ENCODE measurements at places on chromosomes 6 and 20.
A peak's percentile ranks its signal among the peaks of the same experiment; 100 is the strongest.

GRCh38 chr20:56174416-56174815 lies 74.1 kb upstream of the MC3R start:
- DNase-seq = no peak

DNA sequence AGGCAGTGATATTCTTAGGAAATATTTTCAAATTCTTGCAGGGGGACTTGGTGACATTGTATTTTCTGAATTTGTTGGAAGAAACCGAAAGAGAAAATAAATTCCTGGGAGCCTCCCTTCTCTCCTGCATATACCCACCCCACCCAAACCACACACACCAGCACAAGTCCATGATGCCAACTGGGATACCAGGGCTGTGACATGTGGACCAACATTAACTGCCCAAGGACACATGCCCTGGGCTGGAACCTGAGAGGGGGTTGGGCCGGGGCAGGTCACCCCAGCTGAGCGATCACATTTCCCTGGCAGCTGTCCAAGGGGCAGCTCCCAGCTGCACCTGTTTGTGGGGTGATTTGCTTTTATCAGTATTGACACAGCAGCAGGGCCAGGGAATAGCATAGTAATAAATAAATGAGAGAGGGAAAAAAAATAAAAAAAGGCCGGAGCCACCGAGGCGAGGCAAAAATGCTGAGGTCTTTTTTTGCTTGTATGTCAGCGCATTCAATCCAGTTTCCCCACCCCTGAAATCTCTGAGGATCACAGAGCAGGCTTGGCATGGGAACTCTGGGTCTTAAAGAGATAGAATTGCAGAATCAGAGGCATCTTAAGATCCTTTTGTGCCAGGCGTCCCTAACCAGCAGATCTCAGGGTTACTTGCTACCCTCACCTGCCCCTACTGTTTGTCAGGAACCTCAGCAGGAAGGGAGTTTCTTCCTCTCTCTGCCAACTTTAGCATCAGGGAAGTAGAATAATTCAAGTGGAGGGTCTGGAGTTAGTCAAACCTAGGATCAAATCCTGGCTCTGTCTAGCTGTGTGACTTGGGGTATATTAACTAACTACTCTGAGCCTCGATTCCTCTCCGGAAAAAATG lies 66.5 kb upstream of the PIM1 start:
- peak; percentile 8 for DNase-seq

DNA sequence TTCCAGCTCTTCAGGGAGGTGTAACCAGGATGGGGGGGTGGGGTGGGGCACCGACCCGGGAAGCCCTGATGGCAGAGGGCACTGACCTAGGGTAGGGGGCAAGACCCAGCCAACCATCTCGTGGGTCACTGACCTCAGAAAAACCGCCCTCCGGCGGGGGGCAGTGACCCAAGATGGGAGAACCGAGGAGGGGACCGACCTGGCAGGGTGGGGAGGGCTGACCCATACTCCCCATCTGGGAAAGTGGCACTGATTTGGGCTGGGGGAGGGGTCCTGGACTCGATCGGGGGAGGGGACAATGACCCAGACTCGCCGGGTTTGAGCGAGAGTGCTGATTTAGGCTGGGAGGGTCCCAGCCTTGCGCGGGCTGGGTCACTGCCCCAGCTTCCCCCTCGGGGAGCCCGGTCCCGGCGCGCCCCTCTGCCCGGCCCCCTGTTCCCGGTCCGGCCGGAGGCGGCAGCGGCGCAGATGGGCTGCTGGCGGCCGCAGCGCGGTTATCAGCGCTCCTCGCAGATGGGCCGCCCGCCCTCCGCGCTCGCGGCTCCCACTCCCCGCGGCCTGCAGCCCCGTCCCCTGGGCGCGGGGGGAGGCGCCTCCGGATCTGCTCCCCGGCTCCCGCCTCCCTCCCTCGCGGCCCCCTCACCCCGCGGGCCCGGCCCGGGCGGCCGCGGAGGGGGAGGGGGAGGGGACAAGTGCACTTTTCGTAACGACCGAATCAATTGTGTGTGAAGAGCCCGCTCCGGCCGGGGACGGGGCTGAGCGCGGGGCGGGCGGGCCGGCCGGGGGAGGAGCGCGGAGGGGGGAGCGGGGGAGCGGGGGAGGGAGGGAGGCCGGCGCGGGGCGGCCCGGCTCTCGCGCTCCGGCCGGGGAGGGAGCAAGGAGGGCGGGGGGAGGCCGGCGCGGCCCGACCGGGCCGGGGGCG lies 2.2 kb downstream of the NOL4L start:
- peak; percentile 12 for DNase-seq

DNA sequence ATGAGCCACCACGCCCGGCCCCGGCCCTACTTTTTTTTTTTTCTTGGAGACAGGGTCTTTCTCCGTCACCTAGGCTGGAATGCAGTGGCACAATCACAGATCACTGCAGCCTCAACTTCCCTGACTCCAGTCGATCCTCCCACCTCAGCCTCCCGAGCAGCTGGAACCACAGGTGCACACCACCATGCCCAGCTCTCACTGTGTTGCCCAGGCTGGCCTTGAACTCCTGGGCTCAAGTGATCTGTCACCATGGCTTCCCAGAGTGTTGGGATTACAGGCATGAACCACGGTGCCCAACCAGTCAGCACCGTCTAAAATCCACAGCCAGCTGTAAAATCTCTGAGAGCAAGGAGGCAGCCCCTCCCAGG lies 17.4 kb downstream of the SLC17A9 start:
- no peak for DNase-seq

GRCh38 chr20:60313191-60313590 lies 355.0 kb downstream of the CDH26 start:
- no peak for DNase-seq

DNA sequence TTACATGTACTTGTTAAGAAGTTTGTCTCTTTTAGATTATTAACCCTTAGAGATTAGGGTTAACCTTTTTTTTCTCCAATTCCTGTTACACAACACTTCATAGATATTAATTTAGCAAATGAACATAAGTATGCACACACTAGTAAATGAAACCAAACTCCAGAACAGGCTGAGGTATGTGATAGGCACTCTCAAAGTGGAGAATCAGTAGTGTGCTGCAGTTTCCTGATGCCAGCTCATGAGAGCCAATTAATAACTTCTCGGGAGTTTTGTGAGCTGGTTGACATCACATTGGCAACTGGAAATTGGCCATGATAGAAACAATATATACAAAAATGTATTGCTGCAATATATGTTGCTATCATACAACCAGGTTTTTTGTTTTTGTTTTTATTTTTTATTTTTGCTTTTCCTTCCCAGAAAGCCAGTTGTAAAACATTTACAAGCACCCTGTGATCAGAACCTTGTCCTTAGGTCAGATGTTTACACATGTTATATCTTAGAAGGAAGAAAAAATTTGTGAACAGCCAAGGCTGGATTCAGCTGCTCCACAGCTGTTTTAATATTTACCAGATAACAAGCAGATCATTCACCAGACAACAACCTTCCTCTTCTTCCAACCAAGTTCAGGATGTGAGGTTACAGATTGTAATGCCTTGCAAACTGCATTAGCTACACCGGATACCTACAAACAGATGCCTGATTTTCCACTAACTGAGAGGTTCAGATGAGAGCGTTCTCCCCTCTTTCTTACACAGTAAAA lies 42.4 kb upstream of the ECHDC1 start:
- no peak for DNase-seq

- DNase-seq = peak; percentile 79
These were observed 6.3 kb downstream of the TNFAIP3 start for GRCh38 chr6:137873273-137873762.

GRCh38 chr6:81534934-81535465 lies 217.5 kb downstream of the TENT5A start:
- no peak for DNase-seq

- DNase-seq = no peak
These were observed 1295.1 kb downstream of the EPHA7 start for GRCh38 chr6:92124200-92124651.

DNA sequence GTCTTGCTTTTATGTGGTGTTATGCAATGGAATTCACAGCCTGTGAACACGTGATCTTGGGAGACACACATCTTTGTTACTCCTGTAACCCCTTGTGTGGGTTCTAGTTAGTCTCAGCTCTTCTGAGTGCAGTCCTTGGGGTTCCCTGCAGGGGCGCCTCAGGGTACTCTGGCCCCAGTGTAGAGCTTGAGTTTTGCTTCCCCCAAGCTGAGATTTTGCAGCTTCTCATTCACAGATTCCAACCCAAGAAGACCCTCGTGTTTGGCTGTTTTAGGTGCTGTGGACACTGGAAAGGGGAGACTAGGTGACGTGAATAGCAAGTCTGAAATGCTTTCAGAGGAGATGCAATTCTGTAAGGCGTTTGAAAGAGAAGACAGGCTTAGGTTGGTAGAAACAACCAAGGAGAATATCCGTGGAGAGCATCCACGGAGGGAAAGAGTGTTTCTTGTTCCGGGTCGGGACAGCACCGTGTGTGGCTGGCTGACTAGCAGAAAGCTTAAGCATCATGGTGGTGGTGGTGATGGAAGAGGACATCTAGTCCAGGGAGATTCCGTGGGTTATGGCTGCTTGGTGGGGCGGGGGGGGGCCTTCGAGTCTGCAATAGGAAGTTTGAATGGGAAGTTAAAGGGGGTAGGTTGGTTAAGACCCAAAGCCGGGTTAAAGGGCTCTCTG lies 30.1 kb downstream of the DUSP22 start:
- no peak for DNase-seq

DNA sequence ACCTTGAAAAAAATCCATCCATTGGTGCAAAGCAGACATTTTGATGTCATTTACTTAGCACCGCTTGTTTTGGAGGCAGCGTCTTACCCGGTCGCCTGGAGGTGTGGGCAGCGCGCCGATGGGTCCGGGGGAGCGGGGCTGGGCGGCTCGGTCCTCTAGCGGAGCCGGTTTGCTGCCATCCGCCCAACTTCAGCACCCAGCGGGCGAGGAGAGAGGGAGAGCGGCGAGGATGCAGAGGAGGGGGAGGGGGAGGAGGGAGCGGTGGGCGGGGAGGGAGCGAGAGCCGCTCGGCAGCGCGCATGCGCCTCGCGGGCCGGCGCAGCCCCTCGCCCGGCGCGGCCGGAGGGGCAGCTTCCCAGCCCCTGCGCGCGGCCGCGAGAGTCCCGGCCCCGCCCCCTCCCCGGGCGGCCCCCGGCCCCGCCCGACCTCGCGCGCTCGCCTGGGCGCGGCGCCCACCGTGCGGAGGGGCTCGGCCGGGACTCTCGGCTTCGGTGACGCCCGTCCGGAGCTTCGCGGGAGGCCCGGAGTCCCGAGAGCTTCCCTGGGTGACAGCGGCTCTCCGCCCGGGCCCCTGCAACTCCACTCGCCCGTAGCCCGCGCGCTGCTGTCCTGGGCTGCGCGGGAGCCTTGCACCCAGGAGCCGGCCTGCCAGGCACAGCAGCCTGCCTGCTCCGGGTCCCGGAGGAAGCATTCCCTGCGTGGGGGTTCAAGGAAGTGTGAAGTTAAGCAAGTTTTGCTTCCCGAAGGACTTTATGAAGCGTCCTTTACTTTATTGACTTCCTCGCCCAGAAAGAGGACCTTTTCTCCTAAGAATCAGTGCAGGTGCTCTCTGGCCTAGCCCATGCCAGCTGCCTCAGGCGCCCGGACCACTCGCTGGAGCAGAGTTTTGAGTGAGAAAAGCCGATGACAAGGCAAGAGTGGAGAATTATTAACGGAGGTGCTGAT lies at the start of gene RGS17:
RGS17 (minus strand) TSS at position 246 of the 945 bp plus-strand sequence. CDS start 87,264 bp downstream, outside the sequence.
- DNase-seq = no peak

- DNase-seq = no peak
These were observed 744.3 kb upstream of the DEFB115 start for GRCh38 chr20:30513050-30513628.

DNA sequence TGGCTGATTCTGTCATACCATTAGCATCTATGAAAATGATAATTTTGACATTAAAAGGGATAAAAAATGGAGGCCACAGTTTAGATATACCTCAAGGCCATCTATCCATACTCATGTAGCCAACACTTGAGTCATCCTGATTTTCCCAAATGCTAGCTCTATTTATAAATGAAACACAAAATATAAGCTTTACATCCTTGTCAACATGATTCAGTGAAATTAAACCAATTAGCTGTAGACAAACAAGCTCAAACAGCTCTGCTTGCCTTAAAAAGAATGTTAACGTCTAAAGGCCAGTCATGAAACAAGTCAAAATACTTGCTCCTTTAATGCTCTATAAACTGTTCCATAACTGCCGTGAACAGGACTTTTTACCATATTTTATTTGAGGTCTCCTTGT lies 40.3 kb downstream of the ABRACL start:
- DNase-seq = no peak

- peak; percentile 77 for DNase-seq
These were observed 17.8 kb upstream of the HSF2 start for GRCh38 chr6:122381494-122382265.

DNA sequence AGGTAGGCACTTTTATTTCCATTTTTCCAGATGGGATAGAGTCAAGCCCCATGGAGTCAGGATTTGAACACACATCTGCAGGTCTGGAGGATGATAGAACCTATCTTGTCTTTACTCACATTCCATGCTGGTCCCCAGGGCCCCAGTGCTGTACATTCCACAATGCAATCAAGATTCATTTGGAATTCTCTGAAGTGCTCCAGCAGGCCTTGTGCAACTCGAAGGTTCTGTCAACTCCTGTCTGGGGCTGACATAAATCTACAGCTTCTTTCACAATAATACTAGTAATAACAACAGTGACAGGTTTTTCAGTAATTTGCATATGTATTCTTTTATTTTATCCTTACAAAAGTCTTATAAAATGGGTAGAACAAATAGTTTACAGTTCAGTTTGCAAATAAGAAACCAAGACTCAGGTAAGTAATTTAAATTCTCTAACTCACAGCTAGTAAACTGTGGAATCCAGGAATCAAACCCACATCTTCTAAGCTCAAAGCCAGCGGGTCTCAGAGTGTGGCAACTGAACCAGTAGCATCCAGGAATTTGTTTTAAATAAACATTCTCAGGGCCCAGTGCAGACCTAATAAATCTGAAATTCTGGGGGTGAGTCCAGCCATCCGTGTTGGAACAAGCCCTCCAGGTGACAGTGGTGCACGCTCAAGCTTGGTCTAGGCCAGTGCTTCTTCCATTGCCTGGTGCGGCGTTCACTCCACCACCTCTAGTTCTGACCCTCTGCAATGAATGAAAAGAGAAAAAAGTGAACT lies 137.0 kb upstream of the TNFAIP3 start:
- DNase-seq = no peak

- no peak for DNase-seq
These were observed 52.5 kb upstream of the E2F3 start for GRCh38 chr6:20349225-20349624.

- no peak for DNase-seq
These were observed 364.1 kb upstream of the BTBD3 start for GRCh38 chr20:11553603-11554002.

- no peak for DNase-seq
These were observed 22.4 kb downstream of the EDN3 start for GRCh38 chr20:59322585-59323454.

DNA sequence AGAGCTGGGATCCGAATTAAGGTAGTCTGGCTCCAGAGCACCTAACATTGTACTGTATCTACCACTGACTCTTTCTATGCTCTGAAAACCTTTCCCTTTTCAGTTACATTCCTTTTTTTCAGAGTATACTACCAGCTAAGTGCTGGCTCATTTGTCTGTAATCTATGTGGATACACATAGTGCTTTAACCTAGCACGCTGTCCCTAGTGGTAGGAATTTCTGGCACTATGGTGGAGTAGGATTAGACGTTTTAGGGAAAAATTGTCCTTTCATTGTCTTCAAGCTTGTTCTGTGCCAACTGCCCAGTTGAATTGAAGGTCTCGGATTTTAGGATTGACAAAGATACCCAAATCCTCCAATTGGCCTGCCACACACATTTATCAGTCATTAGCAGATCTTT lies 259.1 kb upstream of the FERMT1 start:
- DNase-seq = no peak

GRCh38 chr20:8376940-8377339 lies 244.9 kb downstream of the PLCB1 start:
- DNase-seq = no peak
